A549 treated with CpdA at 1 μM for 4 hours (cell line): ENCODE measurements at places on chromosomes 11 and 22. TPM values are rescaled to one million over a fixed set of nuclear protein-coding genes. Genes with fewer than 3 reads are reported as not detected.

IPO7 gene
- 94.5 to 118 TPM (median 106 TPM) in 5 replicates for total RNA-seq

LSP1 gene
- total RNA-seq = 0.96 to 1.3 TPM (median 1.2 TPM) in 5 replicates

LDHAL6A gene
- total RNA-seq = not detected in 5 replicates

ALDH3B1 gene
- total RNA-seq = 110 to 131 TPM (median 118 TPM) in 5 replicates

CHADL gene
- not detected in 5 replicates for total RNA-seq

RTCB gene
- total RNA-seq = 79.3 to 84.6 TPM (median 80.4 TPM) in 5 replicates

SLC29A2 gene
- 3.2 to 5.0 TPM (median 4.5 TPM) in 5 replicates for total RNA-seq

TRIM6 gene
- total RNA-seq = 10.8 to 14.1 TPM (median 11.6 TPM) in 5 replicates

SLC22A8 gene
- not detected in 5 replicates for total RNA-seq

GRAP2 gene
- not detected in 5 replicates for total RNA-seq

NNMT gene
- total RNA-seq = 132 to 160 TPM (median 151 TPM) in 5 replicates

KCNJ1 gene
- total RNA-seq = not detected in 5 replicates

TMEM138 gene
- 94.4 to 122 TPM (median 113 TPM) in 5 replicates for total RNA-seq

TRIM49 gene
- total RNA-seq = not detected in 5 replicates

GPHA2 gene
- total RNA-seq = not detected in 5 replicates

OR4D10 gene
- not detected in 5 replicates for total RNA-seq

RCOR2 gene
- total RNA-seq = 0.55 to 1.1 TPM (median 1.0 TPM) in 5 replicates

KCNJ11 gene
- 0.16 to 0.60 TPM (median 0.32 TPM) in 5 replicates for total RNA-seq

CAT gene
- total RNA-seq = 35.3 to 43.3 TPM (median 39.8 TPM) in 5 replicates

SLC22A12 gene
- not detected in 5 replicates for total RNA-seq

FOLR2 gene
- not detected in 5 replicates for total RNA-seq

TTLL8 gene
- not detected in 5 replicates for total RNA-seq

ME3 gene
- total RNA-seq = 14.1 to 24.0 TPM (median 18.3 TPM) in 5 replicates

LRRC4C gene
- not detected in 5 replicates for total RNA-seq
